ENCODE measurements at places on chromosomes 6 and 20.

DNA sequence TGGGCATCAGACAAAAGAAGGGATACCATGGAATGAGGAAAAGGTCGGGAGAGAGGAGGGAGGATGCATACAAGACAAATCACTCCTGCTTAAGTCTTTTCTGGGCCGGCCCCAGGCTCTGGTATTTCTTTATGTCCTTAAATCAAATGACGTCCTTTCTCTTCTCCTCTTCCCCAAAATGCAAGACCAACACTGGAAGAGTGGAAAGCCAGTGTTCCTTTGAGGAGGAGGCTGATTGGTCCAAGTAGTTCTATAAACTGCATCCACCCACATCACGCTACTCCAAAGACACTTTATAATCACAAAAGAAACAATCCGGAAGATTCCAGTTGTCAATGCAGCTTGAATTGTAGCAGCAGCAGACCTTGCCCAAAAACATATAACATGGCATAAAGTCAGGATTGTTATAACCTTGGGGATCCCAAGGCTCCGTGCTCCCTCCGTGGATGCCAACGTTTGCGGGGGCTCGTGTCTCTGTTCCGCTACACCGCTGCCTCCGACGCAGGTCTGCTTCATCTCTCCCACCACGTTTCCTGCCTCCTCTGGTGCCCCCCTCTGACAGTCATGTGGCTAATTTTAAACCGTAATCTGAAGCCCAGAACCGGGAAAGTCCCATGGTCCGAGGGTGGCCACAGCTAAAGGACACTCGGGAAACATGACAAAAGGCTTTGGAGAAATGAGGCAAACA lies 47.1 kb downstream of the MCUR1 start:
- DNase-seq: no peak

DNA sequence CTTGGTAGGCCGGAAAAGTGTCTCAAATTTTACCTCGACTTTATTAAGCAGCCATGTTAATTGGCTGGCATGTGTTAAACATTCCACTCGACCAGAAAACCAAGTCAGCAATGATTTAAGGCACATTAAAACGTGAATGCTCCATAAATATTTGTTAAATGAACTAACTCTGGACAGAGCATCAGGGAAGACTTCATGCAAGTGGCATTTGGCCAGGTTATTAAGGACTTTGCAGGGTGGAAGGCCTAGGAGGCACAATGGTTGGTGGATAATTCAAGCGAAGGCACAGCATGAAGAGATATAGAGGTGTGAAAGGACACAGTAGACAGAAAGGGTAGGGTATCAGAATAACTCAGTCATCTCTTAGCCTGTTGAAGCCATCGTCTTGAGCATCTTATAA lies 23.0 kb downstream of the ELOVL5 start:
- DNase-seq: no peak

DNA sequence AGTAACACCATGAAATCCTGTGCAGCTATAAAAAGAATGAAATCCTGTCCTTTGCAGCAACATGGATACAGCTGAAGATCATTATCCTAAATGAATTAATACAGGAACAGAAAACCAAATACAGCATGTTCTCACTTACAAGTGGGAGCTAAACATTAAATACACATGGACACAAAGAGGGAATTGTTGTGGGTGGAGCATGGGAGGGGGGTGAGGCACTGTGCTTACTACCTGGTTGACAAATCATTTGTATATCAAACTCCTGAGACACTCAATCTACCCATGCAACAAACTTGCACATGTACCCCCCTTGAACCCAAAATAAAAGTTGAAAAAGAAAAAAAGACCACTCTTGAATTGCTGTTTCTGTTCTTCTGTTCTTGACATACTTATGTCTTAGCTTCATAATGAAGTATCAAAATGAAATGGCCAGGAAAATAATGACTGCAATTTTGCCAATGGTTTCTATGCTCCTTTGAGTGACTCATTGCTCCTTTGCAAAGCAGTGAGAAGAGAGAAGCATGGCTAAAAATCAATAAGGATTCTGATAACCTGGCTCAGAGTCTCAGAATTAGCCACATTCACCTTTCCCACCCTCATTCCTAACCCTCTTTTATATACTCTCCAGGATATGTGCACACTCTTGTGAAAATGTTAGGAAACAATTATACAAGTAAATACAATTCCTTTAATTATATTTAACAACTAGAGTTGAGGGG lies 71.0 kb downstream of the CYP39A1 start:
- DNase-seq: no peak

DNA sequence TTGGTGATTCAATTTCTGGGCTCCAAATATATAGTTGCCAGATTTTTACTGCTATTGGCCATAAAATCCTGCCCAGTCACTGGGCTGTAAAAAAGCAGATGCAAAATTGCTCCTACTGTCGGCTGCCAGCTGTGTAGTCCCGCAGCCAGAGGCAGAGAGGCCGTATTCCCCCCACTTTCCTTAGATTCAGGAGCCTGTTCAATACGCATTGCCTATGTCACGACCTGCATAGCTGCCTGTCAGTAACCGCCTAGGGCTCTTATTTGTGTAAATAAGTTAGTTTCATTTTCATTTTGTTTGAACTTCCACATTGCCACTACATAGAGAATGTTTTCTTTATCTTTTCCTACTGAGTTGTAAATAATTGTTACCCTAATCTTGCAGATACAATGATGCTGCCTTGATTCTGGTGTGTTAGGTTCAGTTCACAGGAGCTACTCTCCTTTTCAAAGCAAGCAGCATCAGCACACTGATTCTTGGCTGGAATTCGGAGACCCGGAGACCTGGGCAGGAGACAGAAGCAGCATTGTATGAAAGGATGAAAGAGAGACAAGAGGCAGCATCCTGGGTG lies 46.0 kb upstream of the UST start:
- no peak for DNase-seq

DNA sequence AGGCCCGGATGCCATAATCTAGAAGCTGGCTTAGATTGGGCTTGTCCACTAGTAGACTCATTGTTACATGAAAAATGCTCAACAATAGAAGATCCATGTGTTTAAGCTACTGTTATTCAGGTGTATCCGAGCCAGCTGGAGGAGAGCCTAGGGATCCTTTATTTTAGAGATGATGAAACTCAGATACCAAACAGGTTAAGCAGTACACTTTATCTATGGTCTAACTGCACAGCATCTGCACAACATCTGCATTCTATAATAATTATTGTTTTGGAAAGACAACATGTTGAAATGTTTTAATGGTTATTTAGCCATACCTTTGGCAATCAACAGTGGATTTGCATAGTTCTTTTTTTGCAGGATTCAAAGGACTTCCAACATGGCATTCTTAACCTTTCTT lies 134.1 kb downstream of the RFPL4B start:
- DNase-seq: no peak

DNA sequence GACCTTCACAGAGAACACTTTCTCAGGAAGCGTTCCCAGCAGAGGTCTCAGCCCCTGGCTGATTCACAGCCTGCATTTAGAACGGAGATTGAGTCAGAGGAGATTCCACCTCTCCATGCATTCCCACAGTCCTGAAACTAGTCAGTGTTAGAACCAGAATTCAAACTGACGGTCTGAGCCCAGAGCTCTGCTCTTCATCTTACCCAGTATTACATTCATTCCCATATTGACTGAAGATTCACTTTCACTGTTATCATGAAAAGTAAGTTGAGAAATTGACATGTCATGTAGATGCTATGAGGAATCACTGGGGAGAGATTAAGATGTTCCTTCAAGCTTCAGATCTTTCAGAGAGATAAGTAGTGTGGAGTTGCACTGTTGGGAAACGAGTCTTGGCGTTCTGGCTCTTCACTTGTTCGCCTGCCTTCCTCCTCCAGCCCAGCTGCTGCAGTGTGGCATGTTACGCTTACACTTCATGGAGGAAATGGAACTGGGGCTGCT lies 28.3 kb downstream of the MAS1 start:
- DNase-seq: peak; percentile 4

GRCh38 chr6:19668710-19669109 lies 168.5 kb upstream of the ID4 start:
- no peak for DNase-seq

- no peak for DNase-seq
These were observed 56.7 kb downstream of the GMPR start for GRCh38 chr6:16295060-16295459.

DNA sequence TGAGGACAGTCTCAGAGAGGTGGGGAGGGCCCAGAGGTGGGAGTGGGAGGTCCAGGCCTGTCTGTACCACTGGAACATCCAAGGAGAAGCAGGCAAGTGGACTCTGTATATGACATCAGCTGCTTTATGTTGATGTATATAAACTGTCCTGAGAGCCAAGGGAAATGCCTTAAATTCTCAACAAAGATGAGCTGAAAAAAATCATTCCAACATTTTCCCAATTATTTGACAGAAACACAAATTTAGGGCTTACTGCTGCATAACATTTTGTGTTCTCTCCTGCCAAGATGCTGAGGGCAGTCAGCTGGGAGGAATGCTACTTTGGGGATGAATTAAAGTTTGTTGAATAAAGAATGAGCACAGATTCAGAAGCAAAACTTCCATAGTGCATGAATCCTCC lies 52.8 kb downstream of the FOXC1 start:
- no peak for DNase-seq

DNA sequence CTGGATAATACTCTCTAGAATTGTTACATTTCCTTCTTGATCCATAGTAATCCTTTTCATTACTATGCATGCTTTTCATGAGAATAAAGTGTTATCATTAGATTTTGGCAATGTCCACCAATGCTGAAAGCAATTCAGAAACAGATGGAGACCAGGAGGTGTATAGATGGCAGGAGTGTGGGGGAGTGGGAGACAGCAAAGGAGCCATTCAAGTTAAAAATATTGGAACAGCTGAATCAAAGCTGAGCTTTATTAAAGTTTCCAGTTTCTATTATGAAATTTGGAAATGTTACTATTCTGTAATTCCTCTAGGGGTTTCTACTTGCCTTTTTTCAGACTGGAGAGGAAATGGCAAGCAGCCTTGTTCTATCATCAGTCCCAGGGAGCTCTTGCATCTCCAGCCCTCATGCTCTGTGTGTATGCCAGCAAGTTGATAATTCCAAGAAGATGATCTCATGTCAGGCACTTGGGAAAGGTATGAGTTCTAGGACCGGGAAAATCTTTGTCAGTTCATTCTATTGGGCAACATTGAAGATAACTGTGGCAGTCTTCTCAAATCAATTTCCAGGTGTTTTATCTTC lies 228.0 kb downstream of the CD109 start:
- DNase-seq: no peak

DNA sequence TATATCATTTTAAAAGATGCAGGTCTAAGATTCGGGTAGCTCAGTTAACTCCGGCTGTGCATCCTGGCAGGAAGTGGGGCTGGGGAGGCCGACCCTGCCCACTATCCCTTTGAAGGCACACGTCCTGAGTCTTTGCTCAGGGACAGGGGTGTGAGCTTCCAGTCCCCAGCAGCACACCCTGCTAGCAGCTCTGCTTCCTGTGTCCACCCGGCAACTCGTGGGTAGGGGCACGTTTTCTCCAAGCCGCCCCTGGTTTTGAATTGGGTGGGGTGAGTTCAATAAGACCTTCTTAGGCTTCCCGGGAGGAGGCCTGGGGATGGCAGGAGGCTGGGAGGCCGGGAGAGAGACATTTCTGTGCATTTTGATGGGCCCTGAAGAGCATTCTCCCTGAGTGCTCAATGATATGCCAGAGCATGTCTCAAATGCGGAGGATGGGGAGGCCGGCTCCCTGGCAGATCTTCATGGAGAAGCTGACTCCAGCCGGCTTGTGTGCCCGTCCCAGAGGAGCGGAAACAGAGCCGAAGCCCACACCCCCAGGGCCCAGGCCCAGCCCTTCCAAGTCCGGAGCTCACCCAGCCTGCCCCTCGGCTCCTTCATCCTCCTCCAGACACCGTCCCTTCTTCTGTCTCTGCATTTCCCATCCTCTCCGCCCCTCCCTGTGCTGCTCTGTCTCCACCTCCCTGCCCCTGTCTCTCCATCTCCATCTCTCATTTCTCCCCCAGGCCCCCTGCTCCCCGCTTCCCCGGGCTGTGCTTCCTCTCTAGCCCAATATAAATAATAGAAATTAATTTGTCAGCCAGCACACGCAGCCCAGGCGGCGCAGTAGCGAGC lies 36.3 kb upstream of the ZFAND3 start:
- DNase-seq: no peak
